ENCODE measurements at places on chromosomes 16 and 17.

DNA sequence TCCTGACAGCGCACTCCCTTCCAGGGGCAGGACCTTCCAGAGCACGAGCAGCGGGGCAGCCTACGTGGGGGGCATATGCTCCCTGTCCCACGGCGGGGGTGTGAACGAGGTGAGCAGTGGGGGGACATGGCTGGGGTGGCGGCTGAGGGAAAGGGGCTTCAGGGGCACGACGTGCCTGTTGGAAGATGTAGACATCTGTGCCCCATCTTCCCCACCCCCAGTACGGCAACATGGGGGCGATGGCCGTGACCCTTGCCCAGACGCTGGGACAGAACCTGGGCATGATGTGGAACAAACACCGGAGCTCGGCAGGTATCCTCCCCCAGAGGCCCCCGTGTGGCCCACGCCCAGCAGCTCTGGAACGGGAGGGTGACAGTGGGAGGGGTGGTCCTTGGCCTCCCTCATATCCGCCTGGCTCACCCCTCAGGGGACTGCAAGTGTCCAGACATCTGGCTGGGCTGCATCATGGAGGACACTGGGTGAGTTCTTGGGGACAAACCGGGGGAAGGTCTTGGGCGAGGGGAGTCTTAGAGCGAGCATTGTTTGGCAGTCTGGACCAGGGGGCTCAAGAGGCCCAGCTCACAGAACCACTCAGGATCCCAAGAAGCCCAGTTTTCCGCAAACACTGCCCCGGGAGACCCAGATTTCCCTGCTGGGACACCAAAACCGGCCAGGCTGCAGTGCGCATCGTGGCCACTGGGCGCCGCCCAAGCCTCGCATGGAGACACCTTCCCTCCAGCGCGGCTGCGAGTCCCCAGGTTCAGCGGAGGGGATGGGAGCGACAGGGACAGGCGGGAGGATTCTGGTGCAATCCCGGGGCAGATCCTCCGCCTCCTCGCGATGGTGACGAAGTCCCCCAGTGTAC lies 15.7 kb downstream of the ADAM11 start:
- DNase-seq = peak; percentile 94

DNA sequence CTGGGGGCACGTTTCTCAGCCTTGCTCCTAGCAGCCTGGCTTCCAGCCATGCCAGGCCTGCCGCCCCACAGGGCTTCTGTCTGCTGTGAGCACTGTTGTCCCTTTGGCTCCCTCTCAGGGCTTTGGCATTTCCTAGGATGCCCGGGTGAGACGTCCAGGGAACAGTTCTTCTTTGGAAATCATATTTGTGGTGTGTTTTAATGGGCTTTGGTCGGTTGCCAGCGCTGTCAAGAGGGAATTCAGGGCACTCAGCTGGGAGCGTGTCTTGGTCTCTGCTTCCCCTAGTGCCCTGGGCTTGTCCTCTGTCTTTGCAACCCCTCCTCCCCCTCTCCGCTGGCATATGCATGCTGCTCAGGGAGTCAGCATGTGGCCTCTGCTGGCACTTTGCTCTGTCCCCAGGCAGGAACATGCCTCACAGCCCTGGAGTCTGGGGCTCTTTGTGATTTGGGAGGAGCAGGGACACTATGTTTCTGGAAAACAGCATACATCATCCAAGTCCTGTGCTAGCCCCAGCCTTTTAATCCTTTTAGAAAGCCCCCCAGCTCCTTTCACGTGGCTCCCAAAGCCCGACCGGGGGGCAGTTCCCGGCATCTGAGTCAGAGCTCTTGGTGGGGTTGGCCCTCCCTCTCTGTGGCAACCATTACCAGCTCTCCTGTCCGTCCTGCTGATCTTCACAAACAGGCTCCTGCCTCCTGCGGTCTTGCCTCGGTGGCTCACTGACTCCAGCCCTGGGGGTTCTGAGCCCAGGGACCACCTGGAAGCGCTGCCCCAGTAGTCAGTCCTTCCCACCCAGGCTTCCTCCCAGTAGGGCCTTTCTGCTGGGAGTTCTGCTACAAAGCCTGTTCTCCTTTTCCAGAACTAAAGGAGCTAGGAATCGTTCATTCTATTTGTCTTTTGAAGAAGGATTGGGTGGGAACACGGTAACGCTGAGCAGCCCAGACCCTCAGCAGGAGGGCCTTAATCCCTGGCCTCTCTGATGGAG lies 26.7 kb downstream of the SAP30BP start:
- no peak for DNase-seq

- no peak for DNase-seq
These were observed 45.8 kb downstream of the ESRP2 start for GRCh38 chr16:68190081-68190480.

DNA sequence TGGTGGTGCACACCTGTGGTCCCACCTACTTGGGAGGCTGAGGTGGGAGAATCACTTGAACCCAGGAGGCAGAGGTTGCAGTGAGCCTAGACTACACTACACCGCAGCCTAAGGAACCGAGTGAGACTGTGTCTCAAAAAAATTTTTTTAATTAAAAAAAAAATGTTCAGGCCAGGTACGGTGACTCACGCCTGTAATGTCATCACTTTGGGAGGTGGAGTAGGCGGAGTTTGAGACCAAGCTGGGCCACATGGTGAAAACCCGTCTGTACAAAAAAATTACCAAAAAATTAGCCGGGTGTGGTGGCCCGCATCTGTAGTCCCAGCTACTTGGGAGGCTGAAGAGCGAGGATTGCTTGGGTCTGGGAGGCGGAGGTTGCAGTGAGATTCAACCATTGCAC lies 3.6 kb upstream of the FAM222B start:
- DNase-seq = peak; percentile 40

GRCh38 chr16:84329843-84330684 lies 35.4 kb downstream of the WFDC1 start:
- no peak for DNase-seq

DNA sequence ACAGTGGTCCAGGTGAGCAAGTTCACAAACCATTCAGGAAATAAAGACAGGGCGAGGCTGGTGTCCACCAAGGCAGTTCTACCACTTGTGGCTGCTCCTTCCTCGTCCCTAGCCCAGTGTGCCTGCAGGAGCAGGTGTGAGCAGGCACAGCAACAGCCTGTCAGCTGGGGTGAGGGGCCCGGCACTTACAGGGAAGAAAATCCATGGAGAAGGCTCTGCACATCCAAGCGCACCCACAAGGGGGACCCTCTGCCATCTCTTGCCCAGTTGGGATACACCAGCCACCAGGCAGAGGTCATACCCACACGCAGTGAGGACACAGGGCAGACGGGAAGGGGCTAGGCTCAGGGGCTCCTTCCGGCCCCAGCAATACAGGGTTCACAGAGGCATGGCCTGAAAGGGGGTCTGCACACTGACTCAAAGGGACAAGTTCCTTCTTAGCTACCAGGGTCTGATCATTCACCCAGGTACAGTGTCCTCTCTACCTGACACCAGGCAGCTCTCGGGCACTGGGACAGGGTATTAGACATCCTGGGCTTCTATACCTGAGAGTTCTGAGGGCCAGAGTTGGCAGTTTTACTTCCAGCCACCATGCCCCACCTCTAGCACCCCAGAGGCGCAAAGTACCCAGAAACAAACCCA lies 27.0 kb downstream of the CDIP1 start:
- peak; percentile 52 for DNase-seq

DNA sequence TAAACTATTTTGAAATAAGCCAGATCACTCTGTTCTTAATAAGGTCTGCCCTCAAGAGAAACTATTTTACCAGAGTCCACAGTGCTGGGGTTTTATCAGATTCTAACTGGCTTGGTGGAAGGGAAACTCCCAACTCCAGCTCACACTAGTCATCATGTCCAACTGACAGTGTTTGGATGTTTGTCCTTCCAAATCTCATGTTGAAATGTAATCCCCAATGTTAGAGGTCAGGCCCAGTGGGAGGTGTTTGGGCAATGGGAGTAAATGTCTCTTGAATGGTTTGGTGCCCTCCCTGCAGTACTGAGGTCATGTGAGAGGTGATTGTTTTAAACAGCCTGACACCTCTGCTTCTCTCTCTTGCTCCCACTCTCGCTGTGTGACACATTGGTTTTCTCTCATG lies 1301.0 kb upstream of the CDH8 start:
- no peak for DNase-seq

- DNase-seq = no peak
These were observed 36.5 kb upstream of the DHRS7B start for GRCh38 chr17:21089933-21090901.

DNA sequence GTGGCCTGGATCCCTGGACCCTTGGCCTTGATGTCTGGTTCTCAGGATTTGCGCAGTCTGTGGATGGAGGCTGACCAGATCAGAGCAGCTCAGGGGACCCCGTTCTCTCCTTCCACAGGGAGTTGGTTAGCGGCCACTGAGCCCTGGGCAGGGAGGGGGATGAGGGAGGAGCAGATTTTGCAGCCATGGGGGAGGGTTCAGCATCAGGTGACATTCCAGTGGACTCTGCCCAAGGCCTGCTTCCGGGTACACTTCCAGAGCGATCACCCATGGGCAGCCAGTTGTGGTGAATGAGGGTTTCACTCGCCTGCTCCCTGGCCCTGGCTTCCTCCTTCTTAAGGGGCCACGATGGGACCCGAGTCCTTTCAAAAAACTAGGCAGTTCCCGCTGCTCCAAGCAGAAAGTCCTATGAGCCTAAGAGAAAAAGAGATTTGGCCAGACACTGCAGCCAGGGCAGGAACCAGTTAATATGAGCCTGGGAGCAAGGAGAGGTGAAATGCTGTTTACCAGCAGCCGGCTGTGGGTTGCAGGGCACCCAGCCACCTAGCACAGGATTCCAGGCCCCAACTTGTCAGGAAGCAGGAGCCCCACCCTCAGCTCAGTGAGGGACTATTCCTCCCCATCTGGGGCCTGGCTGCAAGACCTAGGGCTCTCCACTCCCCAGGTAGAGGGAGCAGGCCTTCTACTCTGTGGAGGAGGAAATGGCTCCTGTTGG lies 4.7 kb upstream of the GPRC5C start:
- DNase-seq = no peak

Measured in activated CD4-positive, alpha-beta T cell treated with anti-CD3 and anti-CD28 coated beads for 36 hours (primary cell).